ENCODE measurements at places on chromosomes 4 and X.

DNA sequence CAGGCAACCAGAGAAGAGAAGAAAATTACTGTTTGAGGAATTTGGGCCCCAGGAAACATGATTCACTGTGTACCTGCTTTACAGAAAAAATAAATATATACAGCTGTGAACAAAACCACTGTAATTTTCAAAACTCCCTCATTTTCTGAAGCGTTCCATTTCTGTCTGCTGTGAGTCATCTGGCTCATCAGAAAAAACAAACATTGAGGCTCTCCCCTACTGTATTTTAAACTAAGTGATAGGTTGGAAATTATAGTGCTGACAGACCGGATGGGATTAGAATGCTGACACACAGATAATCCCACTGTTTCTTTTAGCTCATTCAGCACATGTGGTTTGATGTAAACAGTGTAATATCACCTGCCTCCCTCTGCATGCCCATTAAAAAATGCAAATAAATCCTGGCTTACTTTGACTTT, 847.0 kb downstream of the TRIML1 start:
- no peak for DNase-seq

DNA sequence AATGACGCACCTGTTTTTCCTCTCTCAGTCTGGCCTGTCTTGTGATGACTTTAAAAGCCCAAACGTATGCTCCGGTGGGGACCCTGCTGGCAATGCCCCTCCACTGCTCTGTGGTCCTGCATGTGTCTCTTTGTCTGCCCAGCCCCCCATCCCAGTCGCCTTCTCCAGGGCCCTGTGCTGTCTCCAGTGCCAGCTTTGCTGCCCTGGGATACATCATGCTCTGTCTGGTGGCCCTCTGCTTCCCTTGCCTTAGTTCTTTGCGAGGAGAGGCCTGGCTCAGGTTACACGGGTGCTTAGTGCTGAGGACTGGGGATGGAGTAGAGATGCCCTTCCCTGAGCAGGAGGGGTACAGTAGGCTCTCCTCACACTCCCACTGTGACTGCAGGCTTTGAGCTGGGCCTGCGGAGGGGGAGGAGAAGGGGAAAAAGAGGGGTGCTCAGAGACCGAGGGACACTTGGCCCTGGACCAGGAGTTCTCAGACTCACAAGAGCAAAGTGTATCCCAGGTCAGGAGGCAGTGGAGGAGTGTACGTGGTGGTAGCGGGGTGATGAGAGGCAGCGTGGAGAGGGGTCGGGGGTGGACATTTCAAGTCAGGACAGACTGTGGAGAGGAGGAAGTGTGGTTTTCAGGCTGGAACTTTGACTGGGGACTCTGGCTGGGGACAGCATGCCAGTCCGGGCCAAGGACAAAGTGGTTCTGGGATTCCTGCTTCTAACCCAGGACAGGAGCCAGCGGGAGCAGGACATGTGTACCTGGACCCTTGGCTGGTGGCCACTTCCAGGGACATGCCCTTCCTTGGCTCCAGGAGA, 2.8 kb downstream of the APLN start:
- no peak for DNase-seq

- DNase-seq = peak; percentile 67
Observed at GRCh38 chrX:14032406-14032805, 2.7 kb upstream of the GEMIN8 start.

GRCh38 chr4:26782168-26782829, 78.3 kb upstream of the STIM2 start:
- DNase-seq = peak; percentile 94

DNA sequence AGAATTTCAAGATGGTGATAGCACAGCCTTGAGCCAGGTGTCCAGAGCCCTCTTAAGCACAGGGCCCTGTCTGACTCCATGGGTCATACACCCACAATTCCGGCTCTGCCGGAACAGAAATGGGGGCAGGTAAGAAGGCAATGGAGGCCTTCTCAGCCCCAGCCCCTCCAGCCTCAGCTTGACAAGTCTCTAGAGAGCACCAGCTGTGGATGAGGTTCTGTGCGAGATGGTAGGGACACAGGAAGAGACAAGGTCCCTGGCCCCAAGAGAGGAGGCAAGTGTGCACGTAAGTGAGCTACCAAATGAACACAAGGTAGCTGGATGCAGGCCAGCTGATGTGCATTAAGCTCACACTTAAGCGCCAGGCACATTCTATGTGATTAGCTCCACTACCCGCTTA, 2.4 kb upstream of the PRRG3 start:
- no peak for DNase-seq

- DNase-seq = no peak
Observed at GRCh38 chr4:65646136-65646535, 24.2 kb downstream of the EPHA5 start.

DNA sequence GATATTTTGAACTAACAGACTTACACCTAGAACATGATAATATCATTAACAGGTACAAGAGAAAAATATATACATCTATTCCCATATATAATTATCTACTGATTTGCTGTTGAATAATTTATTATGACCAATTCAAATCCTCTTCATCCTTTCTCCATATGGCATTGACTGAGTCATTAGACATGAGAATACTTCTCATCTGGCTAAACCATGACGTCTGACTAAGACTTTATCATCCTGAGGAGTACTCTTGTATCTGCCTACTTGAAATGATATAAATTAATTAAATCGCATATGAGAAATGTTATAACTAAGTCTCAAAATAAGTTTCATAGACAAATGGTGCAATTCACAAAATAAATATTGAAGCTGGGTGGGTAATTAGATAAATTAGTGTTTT, 67.4 kb downstream of the EMCN start:
- no peak for DNase-seq

All from hematopoietic multipotent progenitor cell treated with erythropoietin and hydrocortisone succinate and interleukin-3 and kit ligand, for 8 days (in vitro differentiated cells).